ENCODE measurements at places on chromosomes 6 and 20.

DNA sequence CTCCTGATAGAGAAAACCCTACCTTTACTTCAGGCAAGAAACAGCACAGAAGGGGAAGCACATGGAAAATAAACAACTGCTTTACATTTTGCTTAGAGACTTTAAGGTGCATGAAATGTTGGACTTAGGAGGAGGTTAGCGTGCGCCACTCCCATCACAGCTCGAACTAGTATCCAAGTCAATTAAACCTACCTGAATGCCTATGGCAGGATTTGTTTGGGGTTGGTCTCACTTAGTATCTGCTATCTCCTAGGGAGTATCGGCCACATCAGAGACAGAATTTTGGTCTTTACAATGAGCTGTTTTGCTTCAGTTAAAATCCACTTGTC is 12.0 kb downstream of the CYP24A1 start:
- no peak for DNase-seq

- DNase-seq: no peak
Observed at GRCh38 chr6:87815449-87815848, 113.4 kb upstream of the AKIRIN2 start.

- no peak for DNase-seq
Observed at GRCh38 chr20:25245461-25245860, 2.4 kb upstream of the PYGB start.

DNA sequence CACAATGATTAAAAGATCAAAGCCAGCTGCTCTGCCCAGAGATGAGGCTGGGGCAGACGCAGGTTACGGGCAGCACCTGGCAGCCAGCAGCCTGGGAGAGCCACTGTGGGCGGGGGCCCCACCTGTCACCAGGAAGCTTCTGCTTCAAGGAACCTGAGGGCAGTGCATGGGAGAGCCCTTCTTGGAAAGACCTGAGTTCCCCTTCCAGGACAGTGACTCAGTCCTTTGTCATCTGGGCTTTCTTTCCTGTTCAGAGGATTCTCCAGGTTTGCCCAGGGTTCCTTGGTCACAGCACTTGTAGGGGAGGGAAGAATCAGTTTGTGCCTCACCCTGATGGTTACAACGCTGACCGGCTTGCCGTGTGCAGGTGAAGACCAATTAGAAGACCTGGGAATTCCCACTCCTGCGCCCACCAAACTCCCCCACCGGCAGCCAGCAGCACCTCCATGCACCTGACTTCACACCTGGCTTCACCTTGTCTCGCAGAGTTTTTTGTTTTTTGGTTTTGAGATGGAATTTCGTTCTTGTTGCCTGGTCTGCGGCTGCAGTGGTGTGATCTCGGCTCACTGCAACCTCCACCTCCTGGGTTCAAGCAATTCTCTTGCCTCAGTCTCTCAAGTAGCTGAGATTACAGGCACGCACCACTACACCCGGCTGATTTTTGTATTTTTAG is 2.0 kb downstream of the ZBP1 start:
- peak; percentile 35 for DNase-seq

DNA sequence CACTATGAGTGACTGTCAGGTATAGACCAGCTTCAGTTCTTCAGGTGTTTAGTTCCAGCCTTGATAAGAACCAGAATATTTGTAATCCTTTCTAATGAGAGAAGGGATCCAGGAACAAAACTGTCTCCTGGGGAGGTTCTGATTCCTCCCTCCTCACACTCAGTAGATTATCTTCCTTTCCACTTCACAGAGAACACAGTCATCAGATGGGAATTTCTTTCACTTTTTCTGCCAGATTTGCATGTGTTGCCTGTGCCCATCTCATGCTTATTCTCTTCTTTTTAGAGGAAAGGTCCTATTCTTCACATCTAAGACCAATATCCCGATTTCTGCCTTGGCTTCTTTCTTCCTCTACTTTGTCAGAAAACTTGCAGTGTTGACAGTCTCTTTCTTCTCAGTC is 50.8 kb downstream of the CD109 start:
- DNase-seq: no peak

- no peak for DNase-seq
Observed at GRCh38 chr20:21557241-21558020, 43.6 kb upstream of the NKX2-2 start.

GRCh38 chr6:108510461-108511319 is 50.0 kb upstream of the FOXO3 start:
- no peak for DNase-seq

DNA sequence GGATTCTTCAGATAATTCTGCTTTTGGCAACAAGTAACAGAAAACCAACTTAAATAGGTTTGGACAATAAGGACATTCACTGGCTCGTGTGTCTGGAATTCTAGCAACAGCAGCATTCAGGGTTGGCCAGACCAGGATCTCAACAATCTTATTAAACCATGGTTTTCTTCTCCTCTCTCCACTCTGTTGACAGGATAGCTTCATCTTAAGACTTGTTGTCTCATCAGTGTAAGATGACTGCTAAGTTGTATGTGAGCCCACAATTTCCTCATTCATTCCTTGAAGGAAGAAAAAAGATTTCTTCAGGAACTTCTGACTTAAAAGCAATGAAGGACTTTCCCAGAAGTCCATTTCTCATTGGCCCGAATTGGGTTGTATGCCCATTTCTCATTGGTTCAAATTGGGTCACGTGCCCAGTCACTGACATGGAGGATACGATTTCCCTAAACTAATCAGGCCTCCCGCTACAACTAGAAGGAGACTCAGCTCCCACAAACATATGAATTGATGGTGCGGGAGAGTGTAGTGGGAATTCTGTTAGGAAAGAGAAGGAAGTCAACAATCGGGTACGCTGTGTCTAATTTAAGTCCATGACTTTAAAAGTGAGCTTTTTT is 83.7 kb downstream of the SLC22A3 start:
- DNase-seq: no peak

DNA sequence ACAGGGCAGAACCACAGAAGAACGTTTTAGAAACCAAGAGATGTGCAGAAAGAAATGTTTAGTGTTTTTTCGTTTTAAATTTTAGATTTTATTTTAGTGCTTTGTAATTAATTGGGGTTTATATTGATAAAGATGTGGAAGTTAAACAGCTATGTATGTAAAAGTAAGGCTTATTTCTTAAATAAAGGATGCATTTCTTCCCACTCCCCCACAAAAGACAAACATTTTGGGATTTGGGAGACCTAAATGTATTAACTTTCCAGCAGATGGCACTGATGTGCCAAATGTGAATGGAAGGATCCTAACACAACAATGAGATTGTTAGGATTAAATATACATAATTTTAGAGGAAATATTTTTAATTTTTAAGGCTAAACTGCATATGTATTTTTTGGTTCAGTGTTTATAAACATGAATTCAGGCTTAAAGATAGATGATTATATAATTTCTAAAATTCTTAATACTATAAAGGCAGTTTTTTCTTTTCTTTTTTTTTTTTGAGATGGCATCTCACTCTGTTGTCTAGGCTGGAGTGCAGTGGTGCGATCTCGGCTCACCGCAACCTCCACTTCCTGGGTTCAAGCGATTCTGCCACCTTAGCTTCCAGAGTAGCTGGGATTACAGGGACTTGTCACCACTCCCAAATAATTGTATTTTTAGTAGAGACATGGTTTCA is 12.0 kb downstream of the PFDN4 start:
- DNase-seq: peak; percentile 21

- DNase-seq: no peak
Observed at GRCh38 chr6:158552796-158553138, 7.1 kb upstream of the TMEM181 start.

- no peak for DNase-seq
Observed at GRCh38 chr20:19510611-19511010, 247.4 kb upstream of the RIN2 start.

DNA sequence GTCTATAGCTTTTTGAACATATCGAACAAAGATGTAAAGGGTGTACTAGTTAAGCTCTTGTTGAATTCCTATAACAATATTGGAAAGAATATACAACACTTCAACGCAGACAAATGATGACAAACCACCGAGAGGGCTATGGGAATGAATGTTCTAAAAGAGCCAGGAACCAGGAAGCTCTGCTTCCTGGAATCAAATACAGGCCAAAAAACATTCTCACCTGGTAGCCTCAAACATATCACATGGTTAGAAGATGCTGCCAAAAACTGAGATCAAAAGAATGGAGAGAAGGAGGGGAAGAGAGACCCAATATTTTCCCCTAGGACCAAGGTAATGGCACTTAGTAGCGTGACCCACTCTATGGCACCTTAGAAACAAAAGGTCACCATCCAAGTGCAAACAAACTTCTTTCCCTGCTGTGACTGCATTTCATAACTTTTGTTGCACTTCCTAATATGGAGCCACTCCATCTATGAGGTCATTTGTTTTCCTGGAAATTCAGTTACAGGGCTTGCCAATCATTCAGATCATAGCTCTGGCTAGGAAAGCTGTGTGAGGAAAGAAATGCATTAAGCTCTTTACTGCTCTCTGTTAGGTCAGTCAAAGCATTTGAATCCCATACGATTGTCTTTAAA is 199.2 kb upstream of the NT5E start:
- no peak for DNase-seq

- DNase-seq: peak; percentile 61
Observed at GRCh38 chr6:158232316-158233213, 64.4 kb downstream of the GTF2H5 start.

DNA sequence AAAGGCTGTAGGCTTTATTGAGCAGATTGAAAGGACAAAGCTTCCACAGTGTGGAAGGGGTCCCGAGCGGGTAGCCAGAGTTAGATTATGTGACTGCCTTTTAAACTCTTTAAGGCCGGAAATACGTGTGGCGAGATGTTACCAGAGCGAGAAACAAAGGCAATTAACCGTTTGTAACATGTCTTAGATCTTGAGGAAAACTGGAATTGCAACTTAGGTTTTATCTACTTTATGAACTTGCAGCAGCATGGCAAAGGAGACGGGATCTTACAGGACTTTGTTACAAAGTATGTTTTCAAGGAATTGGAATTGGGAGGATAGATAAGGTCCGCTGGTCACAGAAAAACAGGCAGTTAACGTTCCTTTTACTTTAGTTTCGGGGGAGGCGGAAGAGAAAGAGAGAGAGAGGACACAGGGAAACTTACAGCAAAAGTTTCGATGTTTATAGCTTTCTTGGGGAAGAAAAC is 594.7 kb upstream of the ADGRB3 start:
- DNase-seq: no peak

GRCh38 chr6:159312206-159312605 is 143.0 kb downstream of the FNDC1 start:
- no peak for DNase-seq

All from SJSA1 (cell line).